A549 (cell line): ENCODE measurements at places on chromosomes 6 and 20. TPM values are rescaled to one million over a fixed set of nuclear protein-coding genes. Genes with fewer than 3 reads are reported as not detected.
A peak's percentile ranks its signal among the peaks of the same experiment; 100 is the strongest.

The MCUR1 gene
- 11.6 to 14.1 TPM (median 11.6 TPM) in 3 replicates for polyA plus RNA-seq

DNA sequence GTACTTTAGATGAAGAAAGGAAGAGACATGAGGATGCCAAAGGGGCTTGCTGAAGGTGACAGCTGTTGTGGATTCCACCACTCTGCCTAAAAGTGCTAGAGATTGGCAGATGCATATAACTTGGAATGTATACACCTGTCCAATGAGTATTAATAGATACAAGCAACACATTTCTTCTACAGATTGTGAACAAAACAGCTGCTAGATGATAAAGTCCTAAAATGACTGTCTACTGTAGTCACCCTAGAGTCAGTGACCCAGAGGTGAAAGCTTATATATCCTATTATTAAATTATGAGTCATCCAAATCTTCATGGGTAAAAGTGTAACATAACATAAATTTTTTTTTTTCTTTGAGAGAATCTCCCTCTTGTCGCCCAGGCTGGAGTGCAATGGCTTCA lies 5.2 kb downstream of the RNF217 start:
- DNase-seq: no peak

The NFYA gene
- 15.7 to 17.0 TPM (median 16.2 TPM) in 3 replicates for polyA plus RNA-seq

The GNMT gene
- 0.23 to 0.32 TPM (median 0.31 TPM) in 3 replicates for polyA plus RNA-seq

DNA sequence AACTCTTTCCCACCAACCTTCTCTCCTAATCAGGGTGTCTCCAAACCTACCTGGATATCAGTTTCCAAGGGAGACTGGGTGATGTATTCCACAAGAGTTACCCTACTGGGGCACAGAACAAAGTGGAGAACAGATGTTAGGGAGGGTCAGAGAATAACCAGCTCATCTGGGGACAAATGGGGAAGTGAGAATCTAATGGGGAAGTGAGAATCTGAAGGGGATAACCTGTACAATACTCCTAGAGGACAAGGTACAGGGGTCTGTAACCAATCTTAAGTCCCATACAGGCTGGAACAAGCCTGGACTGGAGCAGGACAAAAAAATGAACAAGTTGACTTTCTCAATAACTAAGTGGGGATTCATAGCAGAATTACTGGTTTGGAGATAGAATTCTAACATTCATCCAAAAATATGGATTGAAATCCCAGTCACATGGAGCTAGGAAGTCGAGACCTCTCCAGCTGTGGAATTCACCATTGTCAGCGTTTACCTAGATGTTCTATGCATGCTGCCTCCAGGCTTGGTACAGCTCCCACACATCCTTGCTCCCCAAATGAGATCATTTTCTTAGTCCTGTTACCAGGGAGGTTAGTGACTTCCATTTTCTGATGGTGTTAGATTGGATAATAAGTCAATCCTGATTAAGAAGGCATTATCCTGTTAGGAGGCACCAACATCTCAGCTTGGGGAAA lies 214.8 kb upstream of the MOCS1 start:
- no peak for DNase-seq

DNA sequence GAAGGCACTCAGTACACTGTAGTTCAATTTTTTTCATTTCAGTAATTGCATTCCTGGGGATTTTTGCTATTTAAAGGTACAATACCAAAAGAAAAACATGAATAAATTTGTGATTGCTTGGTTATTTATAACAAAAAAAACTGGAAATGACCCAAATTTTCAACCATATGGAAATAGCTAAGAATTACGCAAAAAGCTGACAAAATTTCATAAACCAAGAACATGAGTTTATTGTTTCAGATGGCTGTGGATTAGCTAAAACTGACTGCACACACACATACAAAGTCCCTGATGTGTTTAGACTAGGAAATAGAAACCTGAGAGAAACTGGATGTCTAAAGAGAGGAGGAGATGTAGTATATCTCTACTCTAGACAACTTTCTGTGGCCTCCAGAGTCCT lies 718.4 kb upstream of the CHD6 start:
- DNase-seq: no peak

DNA sequence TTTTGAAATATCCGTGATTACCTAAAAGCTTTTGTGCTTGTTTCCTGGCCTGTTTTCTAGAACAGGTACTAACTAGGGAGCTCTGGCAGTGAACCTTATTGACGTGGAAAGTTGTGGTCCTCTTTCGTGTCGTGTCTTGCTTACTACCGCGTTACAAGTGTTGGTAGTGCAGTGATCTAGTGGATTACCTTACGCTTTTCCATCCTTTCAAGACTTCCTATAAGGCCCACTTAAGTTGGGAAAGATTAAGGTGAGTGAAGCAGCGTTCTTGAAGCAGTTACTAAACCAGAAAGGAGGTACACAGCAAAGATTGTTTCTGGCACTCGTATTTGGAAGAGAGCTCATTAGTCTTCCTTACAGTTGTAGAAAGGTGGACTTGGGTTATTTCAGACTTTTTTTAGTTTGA lies 1.9 kb downstream of the PNRC1 start:
- no peak for DNase-seq

DNA sequence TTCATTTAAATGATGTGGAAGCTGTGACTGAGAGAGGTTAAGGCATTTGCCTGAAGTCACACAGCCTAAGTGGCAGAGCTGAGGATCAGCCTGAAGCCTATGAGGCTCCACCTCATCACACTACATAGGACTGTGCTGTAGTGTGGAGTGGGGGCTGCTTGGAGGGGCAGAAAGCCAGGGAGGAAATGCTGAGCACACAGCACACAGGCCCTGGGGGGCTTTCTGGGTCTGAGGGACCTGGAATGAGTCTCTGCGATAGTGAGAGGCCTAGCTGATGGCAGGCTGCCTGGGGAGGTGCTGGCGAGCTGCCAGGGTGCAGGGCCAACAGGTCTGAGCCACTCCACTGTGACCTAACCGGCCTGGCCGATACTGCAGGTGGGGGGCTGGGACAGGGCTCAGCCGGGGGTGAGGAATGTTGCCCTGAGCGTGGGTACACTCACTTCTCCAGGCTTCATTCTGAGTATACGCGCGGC lies 2.2 kb upstream of the ARHGAP40 start:
- DNase-seq: no peak

- DNase-seq: no peak
Measured at GRCh38 chr6:84332139-84333034, 104.9 kb upstream of the CEP162 start.

GRCh38 chr6:10962673-10963072 lies 75.8 kb downstream of the SYCP2L start:
- DNase-seq: no peak

The MOXD1 gene
- 2.4 to 3.0 TPM (median 2.6 TPM) in 3 replicates for polyA plus RNA-seq

The C6orf118 gene
- 0.07 to 0.20 TPM (median 0.12 TPM) in 3 replicates for polyA plus RNA-seq

The EDN1 gene
- polyA plus RNA-seq: 33.2 to 34.3 TPM (median 33.5 TPM) in 3 replicates

- no peak for DNase-seq
Measured at GRCh38 chr6:16089232-16090062, 39.4 kb upstream of the MYLIP start.

GRCh38 chr6:44446626-44447300 lies 59.3 kb downstream of the CDC5L start:
- DNase-seq: no peak

- no peak for DNase-seq
Measured at GRCh38 chr6:44527583-44528369, 140.3 kb downstream of the CDC5L start.

DNA sequence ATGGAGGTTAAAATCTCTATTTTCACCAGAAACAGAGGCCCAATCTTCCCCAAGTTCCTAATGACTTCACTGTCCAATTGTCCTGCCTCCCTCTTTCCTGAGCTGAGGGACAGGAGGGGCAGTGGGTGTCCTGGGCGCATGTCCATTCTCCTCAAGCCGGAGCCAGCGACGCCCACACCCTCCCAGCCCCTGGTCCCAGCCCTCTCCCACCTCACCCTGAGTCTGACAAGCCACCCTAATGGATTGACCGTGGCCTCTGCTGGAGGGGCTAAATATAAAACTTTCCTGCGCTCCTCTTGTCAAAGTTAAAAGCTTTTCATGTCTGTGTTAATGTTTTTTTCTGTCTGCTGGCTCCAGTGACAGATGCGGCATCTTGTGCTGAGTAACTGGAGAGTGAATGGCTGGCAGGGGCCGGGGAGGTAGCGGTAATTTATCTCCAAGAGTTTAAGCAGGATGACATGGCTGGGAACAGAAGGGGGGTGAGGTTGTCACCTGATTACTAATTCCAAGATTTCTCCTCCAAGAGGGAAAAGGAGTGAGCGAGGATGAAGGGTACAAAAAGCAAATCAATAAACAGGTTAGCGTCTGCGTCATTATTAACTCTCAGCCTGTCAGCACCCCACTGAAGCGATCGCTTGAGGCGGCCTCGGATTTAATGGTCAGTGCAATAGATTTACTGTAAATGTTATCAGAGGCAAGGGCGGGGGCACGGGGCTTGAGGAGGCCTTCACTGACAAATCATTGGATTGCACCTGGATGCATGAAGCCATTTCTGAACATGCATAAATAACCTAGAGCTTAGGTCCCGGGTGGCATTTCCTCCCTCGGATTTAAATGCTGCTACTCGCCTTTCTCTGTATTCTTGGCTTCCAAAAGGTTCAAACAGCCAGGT lies 118.1 kb upstream of the MAFB start:
- DNase-seq: no peak

DNA sequence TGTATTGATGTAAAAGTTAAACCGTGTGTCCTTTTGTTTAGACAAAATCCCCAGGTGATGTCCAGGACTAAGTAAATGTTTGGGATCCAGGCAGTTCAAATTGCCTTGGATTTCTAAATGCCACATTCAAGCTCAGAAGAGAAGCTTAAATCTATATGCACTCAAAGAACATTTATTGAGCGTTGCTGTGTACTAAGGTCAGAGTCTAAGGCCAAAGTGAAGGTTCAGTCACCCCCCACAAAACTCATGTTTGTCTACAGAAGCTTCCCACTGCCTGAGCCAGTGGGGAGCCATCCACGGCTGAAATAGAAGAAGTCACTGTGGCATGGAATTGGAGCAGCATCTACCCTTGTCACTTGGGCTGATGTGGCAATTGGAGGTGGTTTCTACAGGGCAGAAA lies 70.7 kb upstream of the INSM1 start:
- no peak for DNase-seq

DNA sequence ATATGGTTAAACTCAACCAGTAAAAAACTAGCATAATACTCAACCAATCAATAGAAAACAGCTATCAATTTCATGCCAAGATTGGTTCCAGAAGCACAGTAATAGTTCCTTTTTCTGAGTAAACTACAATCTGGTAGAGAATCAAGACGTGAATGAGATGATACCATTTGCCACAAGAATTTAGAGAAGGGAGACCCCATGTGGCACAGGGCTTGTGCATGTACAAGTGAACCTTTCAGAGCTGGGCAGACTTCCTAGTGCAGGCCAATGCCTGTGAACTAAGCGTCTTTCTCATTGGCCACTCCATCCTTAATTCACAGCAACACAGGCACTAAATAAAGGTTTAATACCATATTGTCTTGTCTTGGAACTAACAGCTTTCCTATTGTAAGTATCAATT lies 213.5 kb downstream of the RFPL4B start:
- DNase-seq: peak; percentile 0

The WFDC12 gene
- not detected in 3 replicates for polyA plus RNA-seq

DNA sequence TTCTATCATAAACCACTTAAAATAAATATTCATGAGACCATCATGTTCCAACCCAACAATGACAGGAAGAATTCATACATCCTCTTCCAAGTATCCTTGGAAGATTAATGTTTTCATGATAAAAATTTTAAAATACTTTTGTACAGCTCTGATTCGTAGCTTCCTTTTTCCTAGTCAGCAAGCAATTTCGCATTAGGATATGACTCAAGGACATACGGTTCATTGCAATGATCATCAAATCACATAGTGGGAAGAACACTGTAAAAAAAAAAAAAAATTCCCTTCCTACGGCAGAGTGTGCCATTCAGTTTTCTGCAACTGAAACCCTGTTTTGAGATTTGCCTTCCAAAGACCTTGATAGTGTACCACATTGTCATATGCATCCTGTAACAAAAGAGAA lies 35.3 kb upstream of the GFOD1 start:
- no peak for DNase-seq

GRCh38 chr20:43022568-43022967 lies 167.1 kb downstream of the PTPRT start:
- no peak for DNase-seq

GRCh38 chr6:50147371-50147770 lies 97.6 kb upstream of the DEFB112 start:
- DNase-seq: no peak

- DNase-seq: no peak
Measured at GRCh38 chr6:159931112-159931511, 37.8 kb upstream of the IGF2R start.

GRCh38 chr6:131096786-131097185 lies 33.7 kb upstream of the EPB41L2 start:
- DNase-seq: no peak

GRCh38 chr6:13044390-13044789 lies 283.9 kb downstream of the TBC1D7 start:
- peak; percentile 47 for DNase-seq

The CCM2L gene
- polyA plus RNA-seq: 0.13 to 0.32 TPM (median 0.18 TPM) in 3 replicates

DNA sequence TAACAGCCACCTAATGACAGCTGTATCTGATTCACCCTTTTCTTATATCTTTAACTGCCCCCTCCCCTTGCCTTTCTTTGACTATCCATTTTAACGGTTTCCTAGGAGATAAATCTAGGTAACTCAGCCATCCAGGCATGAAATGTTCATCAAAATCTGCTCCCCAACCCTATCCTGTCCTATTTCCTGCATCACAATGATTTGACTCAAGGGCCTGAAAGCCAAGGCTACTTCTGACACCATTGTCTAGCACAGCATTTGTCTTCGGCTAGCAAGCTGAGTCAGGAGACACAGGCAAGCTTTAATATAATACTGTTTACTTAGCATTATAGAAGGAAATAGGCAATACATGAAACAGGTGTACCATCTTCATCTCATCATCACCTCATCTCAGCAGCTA lies 31.6 kb upstream of the MANEA start:
- DNase-seq: no peak

DNA sequence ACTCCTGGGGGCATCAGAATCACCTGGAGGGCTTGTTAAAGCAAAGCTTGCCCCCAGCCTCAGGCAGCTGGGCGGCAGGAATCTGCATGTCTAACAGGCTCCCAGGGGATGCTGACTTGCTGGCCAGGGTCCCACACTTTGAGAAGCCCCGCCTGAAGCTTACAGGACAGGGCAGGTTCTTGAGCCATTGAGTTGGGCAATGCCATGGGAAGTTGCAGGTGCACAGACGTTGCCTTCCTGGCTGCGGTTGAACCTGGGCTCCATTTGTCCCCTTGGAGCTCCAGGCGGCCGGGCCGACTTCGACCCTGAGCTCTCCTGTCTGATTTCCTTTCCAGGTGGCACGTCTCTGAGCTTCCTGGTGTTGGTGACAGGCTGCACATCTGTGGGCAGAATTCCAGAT lies 46.8 kb downstream of the SYNJ2 start:
- no peak for DNase-seq

- no peak for DNase-seq
Measured at GRCh38 chr6:70059039-70059719, 192.8 kb downstream of the COL19A1 start.

- no peak for DNase-seq
Measured at GRCh38 chr20:31596831-31597480, 8.1 kb upstream of the ID1 start.

The ELOVL4 gene
- polyA plus RNA-seq: 0.83 to 1.1 TPM (median 1.1 TPM) in 3 replicates

The XKR7 gene
- polyA plus RNA-seq: 0.01 TPM in 1 of 3 replicates, not detected in the others

GRCh38 chr20:23366384-23366783 lies 4.4 kb downstream of the GZF1 start:
- DNase-seq: no peak
